ENCODE measurements at places on chromosomes 12 and 14.

GRCh38 chr12:108712925-108713203 is 18.5 kb downstream of the CORO1C start:
- no peak for DNase-seq

DNA sequence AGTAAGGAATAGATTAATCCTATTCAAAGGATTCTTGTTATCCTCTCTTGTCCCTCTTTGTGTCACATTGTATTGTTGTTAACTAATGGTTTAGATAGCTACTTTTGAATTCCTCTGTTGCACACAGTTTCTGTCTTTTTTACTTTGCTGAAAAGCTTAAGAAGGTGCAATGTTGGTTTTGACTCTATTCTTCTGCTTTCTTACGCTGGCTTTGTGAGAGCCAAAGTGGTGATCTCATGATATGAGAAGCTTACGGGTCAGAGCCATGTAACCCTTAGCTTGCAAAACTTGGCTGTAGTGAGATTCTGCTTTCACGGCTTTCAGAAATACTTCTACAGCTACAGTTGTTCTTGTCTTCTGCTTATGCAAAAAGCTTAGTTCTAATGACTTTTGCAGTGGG is 239.7 kb downstream of the TRHDE start:
- no peak for DNase-seq

DNA sequence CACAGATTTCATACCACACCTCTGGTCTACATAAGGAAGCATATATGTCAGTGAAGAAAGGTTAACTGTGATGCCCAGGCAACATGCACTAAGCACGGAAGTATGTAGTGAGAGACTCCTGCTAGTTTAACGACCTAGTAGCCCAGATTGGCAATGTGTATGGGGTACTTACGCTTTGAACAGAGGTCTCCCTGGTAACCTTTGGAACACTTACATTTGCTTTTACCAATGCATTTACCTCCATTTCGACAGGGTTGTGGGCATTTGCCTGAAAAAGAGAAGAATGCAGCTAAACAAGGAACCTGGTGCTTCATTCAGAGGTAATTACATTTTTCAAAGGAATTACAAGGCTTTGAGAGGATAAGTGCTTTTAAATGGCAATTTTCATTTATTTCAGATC is 65.2 kb downstream of the WIF1 start:
- no peak for DNase-seq

GRCh38 chr14:69303086-69303485 is 43.1 kb downstream of the GALNT16 start:
- no peak for DNase-seq

DNA sequence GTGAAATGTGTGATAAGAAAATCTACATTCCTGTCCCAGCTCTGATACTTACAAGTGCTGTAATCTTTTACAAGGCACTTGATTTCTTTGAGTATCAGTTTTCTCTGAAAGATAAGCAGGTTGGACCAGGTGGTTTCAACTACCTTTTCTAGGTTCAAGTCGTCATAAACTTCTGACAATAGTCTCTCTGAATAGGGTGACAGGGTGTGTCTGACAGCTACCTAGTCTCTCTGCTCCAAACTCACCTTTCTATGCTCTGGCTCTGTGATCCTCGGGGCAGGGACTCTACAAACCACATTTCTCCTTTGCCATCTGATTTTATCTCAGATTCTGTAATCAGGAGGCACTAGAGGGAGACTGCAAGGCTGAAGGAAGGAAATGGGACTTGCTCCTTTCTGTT is 137.7 kb upstream of the SYT1 start:
- DNase-seq: no peak

- peak; percentile 97 for DNase-seq
Observed at GRCh38 chr12:95805864-95806671, 15.5 kb upstream of the NTN4 start.

- no peak for DNase-seq
Observed at GRCh38 chr12:91993287-91994017, 152.2 kb downstream of the BTG1 start.

- DNase-seq: no peak
Observed at GRCh38 chr14:97703006-97703760, 906.0 kb downstream of the VRK1 start.

- no peak for DNase-seq
Observed at GRCh38 chr14:77190977-77191376, 9.4 kb downstream of the TMEM63C start.

DNA sequence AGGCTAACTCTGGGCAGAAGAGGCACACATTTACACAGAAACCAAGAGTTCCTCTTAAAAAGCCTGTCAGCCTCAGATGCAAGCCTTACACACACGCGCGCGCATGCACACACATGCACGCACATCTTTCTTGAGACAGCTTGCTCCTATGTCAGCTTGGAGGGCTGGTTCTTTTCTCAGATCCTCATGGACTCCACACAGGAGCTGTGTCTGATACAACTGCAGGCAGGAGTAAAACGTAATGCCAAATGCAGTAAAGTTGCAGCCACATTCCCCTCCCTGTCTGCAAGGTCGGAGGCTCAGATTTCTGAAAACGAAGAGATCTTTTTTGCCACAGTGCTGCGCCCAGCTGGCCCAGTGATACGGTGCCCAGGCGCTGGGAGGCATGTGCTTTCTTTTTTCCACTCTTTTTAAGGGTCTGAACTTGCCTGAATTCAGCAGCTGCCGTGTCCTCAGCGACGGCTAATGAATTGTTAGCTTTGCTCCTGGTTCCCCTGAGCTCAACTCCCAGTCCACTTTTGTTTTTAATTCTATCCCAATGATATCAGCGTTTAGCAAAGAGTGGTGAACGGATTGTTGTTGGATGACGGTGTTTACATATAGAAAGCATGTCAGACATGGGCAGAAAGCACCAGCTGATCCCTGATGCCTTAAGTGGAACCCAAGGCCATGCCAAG is 72.9 kb upstream of the FOXN3 start:
- no peak for DNase-seq

DNA sequence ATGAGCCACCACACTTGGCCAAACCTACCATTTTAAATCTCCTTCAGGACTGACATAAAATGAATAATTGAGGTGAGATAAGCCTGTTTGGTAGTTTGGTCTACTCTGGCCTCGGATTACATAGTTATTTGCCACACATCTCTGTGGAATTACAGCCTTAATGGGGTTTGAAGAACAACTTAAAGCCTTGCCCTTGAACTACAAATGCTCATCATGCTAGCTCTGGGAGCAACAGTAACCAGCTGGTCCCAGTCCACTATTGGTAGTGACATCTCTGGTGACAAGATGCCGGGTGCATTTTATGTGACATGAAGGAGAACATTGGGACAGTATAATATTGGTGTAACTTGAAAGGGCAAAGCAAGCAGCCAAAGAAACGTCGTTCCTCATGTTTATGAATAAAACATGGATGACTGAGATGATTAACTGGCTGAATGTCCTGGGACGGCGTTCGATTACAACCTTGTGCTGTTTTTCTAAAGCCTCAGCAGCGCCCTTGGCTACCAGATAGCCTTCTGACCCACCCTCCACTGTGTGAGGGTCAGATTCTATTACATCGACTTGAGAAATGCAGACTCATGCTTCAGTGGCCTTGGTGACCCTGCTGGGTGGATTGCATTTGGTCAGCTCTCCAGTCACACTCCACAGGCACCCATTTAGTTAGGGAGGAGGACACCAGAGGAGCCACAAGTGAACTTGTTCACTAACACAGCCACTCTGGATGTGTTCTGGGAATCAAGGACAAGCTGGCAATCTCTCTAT is 41.5 kb downstream of the BEST3 start:
- DNase-seq: no peak

DNA sequence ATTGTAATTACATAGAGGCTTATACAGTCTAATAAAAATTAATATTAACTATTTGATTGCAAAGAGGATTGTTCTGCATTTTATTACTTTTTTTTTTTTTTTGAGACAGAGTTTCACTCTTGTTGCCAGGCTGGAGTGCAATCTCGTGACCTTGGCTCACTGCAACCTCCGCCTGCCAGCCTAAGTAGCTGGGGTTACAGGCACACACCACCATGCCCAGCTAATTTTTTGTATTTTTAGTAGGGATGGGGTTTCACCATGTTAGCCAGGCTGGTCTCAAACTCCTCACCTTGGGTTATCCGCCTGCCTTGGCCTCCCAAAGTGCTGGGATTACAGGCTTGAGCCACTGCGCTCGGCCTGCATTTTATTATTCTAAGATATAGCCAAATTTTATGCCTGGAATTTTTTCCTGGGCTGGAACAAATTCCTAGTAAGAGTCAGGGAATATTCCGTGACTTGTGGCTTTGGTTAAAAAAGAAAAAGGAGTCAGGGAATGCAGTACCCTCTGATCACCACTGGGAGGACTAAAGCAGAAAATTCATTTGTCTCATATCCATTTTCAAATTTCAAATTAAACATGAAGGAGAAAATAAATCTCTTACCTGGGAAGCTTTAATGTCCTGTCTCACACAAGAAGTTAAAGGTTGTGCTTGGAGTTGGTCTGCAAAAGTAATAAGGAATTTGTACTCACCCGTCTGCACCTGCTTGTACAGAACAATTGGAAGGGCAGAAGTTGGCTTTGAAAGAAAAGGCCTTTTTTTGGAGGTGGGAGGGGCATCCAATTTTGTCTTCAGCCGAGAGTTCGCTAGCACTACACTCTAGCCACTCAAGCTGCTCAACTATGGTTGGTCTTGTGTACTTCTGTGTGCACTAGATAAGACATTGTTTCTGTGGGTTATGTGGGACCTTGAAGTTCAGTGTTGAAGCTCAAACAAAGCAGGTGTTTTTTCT is 8.7 kb downstream of the MARK3 start:
- no peak for DNase-seq

GRCh38 chr12:106274575-106275121 is 26.8 kb upstream of the CKAP4 start:
- DNase-seq: no peak

GRCh38 chr14:67319142-67319541 is 40.5 kb downstream of the ATP6V1D start:
- DNase-seq: no peak

DNA sequence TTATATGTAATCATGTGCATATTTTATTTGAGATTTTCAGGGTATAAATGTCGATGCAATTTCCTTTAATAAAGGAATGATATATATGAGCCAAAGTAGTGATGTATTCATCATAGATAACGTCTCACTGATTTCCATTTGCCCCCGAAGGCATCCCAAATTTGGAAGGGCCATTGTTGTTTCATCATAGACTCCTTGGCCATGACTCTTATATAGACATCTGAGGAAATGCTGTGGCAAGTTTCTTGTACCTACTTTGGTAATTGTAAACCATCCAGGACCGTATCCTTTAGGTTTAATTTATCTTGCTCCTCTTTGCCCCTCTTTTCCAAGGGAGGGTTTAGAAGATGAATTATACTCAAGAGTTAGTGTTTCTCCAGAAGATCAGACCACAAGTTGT is 84.7 kb downstream of the SAMD4A start:
- no peak for DNase-seq

- DNase-seq: no peak
Observed at GRCh38 chr12:3445119-3445978, 45.7 kb upstream of the PRMT8 start.

GRCh38 chr12:117347588-117347987 is 13.8 kb downstream of the NOS1 start:
- DNase-seq: no peak

DNA sequence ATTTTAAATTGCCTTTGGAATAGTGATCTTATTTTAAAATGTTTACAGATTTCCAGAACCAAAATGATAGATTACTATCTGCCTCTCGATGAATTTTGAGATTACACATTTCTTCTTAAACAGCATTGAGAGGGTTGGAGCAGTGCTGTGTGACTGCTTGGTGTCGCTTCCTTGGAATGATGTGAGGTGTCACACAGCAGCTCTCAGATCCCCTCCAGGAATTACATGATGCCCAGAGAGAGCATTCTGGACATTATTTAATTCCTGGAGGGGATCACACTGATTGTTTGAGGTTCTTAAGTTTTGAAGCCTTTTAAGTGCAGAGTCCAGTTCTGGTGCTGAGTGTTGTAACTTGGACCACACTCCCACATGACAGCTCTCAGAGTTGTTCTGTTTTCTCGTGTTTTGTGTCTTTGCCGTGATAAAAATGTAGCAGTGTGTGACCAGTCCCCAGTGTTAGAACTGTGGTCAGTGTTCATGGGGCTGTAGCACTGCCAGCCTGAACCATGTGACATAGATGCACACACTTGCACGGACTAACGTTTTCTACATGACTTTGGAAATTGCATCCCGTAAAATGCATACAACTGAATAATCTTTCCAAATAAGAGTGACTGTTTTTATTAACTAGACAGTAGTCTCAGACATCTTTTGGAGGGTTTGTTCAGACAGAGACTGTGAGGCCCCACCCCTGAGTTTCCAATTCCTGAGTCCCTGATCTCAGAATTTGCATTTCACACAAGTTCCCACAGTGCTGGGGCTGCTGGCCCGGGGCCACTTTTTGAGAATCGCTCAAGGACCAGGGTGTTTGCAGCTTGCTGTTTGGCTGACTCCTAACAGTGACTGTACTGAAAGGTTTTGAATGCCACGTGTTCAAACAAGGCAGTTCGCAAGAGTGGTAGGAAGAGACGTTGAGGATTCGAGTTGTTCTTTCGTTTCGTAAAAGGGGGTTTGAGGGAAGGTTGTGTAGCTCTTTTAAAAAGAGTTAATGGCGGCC is 26.0 kb downstream of the XRCC3 start:
- no peak for DNase-seq

GRCh38 chr12:47705229-47705565 is 633 bp downstream of the RPAP3 start:
- DNase-seq: peak; percentile 38

DNA sequence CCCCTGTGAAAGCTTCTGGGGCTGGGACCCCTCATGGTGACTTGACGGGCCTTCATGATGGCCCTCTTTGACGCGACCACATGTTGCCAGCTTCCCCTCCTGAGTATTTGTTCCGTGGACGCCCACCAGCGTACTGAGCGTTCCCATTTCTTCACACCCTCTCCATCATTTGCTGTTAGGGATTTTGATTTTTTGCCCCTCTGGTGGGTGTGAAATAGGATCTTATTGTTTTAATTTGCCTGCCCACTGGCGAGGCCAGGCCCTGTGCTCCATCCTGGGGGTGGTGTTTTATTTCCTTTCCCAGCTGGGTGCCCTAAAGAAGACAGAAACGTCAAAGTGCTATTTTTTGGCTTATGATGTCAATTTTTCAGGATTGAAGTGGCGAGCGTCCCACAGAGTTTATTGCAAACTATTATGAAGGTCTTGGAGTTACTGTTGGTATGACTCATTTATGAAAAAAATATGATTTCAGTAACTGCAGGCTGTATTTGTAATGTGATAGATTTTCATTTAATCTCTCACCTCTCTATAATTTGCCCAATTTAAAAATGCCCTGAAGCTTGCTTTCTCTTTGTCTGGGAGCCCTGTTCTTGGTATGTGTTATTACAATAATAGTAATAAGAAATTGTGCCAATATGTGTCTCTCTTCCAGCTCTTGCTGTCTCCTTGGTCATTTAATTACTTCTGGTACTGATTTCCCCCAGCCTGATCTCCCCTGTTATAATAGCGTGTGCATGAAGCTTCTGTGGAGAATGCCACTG is 99.6 kb downstream of the SLC25A47 start:
- no peak for DNase-seq

GRCh38 chr14:104117341-104118005 is 20.9 kb upstream of the KIF26A start:
- DNase-seq: no peak

DNA sequence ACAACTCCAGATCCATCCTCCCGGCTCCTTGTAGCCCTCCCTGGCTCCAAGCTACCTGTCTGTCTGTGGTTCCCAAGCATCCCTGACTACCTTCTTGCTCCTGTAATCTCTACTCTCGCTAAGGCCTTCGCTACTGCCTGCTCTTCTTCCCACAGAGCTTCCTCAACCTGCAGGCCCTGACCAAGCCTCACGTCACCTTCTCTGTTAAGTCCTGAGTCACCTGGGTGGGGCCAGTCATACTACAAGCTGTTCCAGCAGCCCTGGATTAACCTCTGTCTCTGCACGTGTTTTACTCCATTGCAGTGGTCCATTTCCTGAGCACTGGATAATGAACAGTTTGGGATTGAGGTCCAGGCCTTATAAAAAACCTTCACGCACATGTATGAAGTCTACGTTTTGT is 770.7 kb downstream of the BCL11B start:
- DNase-seq: no peak
